Posterior cingulate gyrus (tissue), 11 donors: ENCODE measurements at places on chromosomes 2 and 18.

DNA sequence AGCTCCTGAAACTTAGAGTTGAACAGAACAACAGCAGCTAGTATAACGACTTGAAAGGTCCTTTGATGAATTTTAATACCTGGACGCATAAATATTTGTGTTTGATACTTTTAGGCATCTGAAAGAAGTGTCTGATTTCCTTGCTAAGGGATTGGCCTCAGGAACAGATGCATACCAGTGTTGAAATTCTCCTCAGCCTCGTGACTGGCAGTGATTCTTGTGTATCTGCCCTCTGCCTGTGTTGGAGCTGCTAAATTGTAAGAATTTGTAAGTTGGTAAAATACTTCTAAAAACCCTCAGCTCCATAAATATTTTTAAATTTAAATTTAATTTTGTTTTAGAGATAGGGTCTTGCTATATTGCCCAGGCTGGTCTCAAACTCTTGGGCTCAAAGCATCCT is 22.4 kb upstream of the SCYGR1 start:
- no peak for DNase-seq

DNA sequence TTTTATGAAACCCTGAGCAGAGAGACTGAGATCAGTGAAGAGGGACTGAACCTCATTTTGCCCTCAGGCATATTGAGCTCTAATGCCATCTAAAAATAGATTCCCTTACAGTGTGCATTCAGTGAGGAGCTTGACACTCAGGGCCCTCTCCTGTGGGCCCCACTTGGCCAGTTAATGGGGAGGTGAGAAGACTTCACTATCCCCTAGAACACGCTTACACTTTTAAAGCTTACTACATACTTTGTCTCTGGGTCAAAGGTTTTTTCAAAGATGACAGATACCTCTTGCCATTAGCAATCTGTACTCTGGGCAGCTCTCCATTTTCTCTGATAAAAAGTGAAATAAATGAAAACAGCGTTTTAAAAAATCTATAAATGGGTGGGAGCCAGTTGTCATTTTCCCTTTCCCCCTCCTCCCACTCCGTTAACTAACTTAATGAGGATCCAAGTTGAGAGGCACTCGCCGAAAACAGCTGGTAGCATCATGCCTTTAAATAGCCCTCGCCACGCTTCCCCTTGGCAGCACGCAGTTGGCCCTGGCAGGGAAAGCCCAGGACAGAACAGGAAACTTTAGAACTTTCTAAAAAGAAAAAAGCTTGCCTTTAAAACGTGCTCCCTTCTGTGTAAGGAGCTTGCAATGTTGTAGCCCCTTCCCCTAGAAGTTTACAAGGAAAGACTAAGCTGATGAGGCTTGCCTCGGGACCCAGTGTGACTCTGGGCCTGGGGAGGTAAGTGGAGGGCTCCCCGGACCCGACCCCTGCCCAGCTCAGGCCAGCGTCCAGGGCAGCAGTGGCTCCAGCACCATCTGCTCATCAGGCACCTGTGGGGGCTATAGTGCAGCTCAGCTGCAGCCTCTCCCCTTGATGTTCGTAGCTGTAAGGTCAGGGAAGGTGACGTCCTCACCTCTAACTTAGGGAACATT is 58.8 kb upstream of the FOSL2 start:
- no peak for DNase-seq

DNA sequence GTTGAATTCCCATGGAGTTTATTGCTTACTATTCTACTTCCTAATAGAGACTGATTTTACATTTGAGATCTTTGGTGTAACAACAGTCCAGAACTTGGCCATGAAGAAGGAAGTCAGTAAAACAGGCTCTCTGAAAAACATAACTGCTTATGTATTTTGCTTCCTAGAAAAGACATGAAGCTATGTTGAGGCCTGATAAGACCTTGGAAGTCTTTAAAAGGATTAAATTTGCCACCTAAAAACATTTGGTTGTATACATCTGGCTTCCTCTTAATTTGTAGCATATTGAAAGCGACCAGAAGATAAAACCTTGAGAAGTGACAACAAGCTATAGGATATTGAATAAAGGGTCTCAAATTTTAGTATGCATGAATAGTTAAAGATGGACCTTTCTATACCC is 36.4 kb downstream of the PTRHD1 start:
- DNase-seq = no peak

- DNase-seq = no peak
Observed at GRCh38 chr2:121282800-121283385, 2.1 kb downstream of the TFCP2L1 start.

DNA sequence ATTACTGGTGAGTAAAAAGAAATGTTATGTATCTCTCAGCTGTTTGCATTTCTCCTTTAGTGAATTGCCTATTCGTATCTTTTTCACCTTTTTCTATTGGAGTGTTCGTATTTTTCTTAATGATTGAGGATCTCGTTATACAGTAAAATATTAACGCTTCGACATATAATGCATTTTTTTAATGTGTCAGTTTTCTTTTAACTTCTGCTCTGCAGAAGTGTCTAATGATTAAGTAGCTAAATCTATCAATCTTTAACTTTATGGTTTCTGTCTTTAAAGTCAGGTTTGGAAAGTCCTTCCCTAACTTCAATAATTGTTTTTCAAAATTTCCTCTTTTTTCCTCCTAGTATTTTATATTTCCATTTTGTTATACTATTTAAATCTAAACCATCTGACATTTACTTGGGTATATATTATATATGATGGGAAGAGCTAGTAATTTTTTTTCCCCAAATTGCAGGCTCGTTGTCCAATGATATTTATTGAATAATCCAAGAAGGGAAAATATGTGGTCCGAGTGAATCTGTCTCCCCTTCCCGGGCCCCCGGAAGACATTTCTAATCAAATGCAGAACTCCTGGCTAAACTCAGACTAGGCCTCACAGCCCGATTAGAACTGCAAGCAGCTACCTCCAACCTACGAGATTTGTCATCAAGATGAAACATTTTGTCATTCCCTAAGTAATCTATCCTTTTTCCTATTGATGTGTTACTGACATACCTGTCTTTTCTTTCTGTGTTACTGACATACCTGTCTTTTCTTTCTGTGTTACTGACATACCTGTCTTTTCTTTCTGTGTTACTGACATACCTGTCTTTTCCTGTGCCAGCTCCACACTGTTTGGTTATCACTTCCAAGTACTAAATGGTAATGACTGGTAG is 17.2 kb downstream of the PCBP1 start:
- peak; percentile 74 for DNase-seq

DNA sequence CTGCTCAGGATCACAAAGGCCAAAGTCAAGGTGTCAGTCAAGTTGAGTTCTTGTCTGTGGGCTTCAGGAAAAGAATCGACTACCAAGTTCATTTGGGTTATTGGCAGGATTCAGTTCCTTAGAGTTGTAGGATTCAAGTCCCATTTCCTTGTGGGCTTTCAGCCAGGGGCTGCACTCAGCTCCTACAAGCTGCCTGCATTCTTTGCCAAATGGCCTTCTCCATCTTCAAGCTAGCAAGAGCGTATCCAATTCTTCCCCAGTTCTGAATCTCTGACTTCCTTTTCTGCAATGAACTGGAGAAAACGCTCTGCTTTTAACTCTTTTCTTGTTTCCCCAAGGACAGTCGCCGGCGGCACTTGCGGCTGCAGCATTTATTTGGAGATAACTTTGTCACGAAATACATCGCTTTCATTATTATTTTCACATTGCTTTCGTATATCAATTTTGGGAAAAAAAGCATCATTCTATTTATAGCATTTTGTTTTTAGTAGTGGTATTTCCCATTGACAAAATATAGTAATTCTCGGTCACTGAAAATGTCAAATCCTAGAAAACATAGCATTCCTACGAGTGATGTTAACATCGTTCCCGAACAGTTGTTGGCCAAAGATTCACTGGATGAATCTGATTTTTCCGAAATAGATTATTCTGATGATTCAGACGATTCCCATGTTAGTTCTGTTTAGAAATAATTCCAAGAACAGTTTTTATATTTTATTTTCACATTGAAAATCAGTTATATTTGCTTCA is 59.6 kb upstream of the SERPINE2 start:
- DNase-seq = no peak

DNA sequence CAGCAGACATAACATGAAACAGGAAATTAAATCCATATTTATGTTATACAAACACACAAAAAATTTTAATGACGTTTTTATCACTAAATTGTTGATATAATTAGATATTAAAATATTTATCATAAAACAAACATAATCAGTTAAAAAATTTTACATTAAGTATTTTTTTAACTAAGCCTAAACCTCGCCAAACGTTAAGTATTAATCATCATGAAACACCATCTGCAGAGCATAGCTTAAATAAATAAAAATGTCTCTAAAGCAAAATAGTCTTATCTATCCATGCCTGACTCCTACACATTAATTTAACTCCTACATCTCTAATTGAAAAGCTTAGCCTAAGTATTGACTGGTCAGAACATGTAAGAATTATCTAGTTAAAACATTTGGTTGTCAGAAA is 271.6 kb upstream of the RND3 start:
- no peak for DNase-seq

DNA sequence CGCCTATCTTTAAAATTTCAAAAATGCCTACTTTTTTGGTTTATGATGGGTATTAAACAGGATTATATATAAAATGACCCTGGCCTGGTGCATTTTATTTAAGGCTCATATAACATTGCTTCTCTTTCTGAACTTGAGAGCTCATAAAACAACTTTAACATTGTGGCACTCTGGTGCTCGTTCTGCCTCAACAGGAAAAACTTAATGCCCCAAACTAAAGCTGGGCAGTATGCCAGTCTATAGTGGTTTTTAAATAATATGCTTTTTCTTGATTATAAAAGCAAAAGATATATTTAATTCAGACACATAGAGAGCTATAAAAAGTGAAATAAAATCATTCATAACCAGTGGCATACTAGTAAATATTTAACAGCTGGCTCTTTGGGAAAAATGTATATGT is 269.3 kb upstream of the GULP1 start:
- DNase-seq = no peak

DNA sequence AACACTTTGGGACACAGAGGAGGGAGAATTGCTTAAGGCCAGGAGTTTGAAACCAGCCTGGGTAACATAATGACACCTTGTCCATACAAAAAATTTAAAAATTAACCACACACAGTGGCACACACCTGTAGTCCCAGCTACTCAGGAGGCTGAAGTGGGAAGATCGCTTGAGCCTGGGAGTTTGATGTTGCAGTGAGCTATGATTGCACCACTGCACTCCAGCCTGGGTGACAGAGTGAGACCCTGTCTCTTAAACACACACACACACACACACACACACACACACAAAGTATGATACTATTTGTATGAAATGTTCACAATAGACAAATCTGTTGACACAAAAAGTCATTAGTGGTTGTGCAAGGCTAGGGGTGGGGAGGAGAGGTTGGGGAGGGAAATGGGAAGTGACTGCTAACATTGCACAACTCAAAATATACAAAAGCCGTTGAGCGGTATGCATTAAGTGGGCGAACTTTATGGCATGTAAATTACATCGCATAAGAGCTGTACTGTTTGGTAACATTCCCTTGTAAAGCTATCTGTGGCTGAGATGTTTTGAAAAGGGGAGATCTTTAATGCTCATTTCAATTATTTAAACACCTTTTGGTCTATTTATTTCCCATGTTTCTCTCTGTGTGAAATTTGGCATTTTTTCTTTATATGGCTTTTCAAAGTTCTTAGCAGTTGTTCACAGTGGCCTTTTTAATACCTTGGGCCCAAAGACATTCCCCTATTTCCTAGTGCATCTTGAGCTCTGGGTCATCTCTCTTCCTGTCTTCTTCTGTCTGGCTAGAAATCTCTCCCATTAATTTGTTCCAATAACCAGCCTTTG is 58.9 kb upstream of the ZNF516 start:
- DNase-seq = no peak

- no peak for DNase-seq
Observed at GRCh38 chr2:186717320-186718007, 23.6 kb downstream of the FAM171B start.

- DNase-seq = no peak
Observed at GRCh38 chr2:10935366-10935918, 23.7 kb downstream of the KCNF1 start.

DNA sequence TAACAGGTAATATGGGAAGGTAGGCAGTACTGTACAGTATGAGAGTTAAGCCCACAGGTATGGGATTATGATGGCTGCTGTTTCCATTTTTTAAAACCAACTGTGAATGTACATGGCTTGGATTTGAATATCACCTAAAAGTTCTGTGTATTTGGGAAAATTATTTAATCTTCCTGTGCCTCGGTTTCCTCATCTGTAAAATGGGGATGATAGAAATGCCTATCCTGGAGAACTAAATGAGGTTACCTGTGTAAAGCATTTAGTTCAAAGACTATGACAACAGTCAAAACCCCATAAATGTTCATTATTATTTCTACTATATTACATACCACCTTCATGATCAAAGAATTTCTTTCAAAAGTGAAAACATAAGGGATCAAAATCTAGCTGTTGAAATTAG is 3.6 kb downstream of the KLHL41 start:
- DNase-seq = no peak

GRCh38 chr2:237180187-237180586 is 94.5 kb downstream of the COPS8 start:
- no peak for DNase-seq

DNA sequence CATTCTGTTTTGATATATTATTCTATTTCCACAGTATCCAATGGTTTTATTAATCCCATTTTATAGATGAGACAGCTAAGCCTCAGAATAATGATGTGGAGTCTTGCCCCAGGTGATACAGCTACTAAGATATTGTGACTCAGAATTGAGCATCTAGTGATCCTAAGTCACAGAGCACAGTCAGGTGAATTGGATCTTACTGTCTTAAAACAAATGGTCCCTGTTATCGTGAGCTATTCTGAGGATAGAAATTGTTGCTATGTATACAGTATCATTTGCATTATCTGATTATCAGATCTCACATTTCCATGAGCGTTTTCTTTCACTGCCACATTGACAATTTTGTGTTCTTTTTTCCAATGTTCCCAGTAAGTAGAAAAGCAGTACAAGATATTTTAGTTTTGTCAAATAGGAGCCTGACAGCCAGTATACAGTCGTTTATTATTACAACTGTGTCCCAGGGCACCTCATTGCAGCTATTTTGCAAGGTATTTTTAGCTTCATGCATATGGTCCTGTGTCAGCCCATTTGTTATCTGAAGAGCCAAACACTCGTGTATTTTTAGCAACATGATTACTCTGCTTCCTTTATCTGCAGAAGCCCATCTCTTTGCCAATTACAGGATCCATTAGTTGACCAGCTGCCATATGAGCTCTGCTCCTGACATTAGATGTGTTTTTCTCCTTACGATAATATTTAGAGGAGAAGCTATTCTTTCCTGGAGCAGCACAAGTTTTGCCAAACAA is 25.1 kb upstream of the SGPP2 start:
- DNase-seq = no peak

DNA sequence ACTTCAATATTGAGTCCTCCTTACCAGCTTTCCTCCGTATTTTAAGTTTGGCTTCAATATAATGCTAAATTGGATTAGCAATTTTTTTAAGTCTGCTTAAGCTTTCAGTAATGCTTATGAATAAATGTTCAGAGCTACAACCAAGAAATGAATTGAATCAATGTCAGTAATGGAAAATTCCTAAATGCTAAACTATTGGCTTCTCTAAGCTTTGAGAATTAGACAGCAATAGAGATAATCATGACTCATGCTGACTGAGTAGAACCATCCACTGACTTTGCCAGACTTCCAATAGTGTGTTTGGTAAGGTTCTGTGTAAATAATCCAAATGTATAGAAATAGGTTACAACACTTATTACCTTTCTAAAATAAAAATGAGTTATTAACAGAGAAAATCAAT is 8.9 kb upstream of the PDE1A start:
- DNase-seq = no peak
